ENCODE measurements at places on chromosomes 2 and 18.

DNA sequence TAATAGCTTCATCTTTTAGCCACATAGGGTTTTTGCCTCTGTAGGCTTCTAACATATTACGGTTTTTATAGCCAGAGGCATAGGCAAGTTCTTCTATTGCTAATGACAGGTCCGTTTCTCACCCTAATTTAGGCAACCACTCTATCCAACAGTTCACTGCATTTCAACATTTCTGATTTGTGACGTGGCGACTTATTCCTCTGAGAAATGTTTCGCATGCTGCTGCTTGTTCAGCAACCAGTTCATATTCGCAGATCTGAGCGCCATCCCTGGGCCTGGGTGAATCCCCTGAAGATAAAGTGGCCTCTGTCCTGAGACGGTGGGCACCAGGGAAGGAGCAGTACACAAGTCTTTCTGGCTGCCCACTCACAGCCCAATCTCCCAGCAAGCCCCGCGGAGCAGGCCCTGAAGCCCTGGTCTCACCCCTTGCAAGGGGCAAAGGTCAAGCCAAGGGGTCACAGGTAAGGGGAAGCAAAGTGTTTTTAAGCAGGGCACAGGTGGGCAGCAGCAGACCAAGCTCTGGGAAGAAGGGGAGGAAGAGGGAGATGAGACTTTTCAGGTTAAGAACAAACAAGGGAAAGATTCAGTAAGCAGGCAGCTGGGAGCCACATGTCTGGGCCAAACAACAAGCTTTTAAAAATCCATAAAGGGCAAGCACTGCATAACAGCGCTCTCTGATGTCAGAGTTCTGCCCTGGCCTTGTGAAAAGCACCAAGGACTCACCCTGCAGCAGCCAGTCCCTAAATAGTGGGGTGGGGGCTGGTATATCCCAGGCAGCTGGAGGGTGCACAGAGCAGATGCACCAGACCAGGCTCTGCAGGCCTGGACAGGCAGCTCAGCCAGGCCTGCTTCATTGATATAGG is 10.8 kb upstream of the COX7A2L start:
- no peak for DNase-seq

DNA sequence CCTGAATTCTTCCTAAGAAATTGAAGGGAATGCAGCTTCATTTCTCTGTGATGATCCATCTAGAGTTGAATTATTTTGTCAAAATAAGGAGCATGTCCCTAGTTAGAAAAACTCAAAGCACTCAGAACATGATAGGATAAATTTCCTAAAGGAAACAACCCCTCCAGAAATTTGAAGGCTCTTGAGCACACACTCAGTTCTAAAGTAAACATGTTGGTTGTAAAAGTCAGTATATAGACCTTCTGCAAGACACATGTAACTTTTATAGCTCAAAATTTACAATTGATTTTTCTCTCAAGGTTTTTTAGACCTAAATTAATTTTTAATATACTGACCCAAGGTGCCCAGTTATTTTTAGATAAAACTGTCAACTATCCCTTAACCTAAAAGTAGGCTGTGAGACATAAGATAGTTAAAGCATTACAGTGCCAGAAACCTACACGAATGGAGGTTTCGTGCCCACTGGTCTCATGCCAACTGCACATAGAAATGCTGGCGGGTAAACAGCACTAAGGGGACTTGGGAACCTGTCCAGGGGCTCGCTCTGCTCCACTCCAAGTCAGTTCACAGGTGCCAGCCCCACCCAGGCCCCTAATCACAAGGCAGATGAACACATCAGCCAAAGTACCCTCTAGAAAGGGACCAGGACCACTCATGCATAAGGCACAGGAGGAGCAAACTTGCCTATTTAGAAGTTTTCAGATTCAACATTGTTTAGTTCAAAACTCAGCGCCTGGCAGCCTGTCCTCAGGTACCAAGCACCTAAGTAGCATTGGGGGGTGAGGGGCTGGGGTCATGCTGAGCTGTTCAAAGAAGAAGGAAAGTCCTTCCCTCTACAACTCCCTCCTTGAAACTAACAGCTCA is 106.5 kb downstream of the SMC6 start:
- DNase-seq, result no peak

DNA sequence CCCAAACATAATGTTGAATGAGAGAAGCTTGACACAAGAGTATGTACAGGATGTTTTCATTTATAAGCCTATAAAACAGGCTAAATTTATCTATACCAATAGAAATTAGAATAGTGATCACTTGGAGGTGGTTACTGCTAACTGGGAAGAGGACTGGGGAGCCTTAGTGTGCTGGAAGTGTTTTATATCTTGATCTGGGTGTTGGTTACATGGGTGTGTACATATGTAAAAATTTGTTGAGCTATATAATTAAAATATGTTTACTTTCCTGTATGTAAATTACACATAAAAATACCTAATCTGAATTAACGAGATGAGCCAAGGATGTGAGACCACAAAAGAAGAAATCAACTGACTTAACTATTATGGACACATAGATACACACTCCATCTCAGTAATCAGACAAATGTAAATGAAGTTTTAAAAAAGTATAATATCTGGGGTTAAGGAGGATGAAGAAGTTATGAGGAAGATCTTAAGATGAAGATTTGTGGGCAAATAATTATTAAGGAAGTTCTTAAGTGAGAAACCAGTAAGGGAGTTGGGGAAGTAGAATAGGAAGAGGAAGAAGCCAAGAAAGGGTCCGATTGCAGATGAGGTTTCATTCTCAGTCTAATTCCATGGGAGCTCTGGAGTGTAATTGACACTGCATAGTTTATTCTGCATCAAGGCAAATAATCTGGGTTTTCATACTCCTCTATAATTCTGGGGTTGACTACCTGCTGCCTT is 32.3 kb upstream of the NABP1 start:
- DNase-seq, result no peak

- DNase-seq, result no peak
These were observed 754.2 kb upstream of the ID2 start for GRCh38 chr2:7927691-7928090.

DNA sequence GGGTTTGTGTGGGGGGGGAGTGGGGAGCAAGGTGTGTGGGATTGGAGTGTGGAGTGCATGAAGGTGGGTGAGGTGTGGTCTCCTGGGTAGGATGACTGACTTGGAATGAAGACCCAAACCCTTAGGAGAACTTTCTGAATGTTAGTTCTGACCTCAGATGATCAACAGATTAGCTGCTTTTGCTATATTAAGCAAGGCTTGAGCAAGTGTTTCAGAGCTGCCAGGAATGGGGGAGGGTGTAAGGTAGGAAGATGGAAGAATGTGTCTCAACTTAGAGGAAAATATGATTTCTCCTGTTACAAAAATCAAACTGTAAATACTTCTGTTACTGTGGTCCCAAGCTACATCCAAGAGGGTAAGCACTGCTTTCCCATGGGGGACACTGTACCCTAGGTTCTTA is 273.6 kb downstream of the TGIF1 start:
- no peak for DNase-seq

DNA sequence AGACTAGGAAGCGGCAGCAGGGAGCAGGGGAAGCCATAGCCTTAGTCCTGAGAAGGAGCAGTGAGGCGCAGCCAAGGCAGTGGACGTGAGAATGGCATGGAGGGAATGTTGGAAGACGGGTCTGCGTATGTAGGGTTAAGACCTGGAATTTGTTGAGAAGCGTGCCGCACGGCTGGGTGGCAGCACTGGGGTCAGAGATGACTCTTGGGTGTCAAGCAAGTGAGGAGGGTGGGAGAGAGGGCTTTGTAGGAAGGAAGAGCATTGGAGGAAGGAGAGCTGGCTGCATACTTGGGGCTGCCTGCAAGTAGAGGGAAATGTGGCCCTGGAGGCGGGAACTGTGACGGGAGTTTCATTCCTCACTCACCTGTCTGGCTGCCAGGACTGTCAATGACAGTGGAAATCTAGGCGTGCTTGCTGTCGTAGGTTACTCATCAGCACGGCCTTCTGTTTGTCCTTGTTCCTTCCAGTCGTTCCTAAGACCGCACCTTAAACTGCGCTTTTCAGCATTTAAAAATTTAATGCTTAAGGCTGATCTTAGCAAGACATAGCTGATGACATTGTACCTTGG is 108.0 kb downstream of the ITGB1BP1 start:
- no peak for DNase-seq

- DNase-seq, result no peak
These were observed 27.7 kb downstream of the LOXHD1 start for GRCh38 chr18:46629361-46629760.

DNA sequence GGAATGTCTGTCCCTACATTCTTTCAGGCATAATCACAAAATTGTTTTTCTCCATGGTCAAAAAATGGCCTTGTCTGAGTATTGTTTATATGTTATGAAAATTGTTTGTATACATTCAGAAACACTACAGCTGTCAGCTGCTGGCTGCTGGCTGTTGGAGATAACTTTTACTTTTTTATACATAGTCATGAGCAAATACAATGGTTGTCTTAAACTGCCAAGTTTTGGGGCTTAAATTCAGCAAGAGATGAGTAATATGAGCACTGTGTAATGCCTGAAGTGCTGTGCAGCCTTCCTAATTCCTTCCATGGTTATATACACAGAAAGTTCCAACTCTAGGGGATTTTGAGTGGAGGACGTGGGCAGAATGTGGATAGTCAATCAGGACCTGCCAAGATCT is 168.9 kb upstream of the RMP24 start:
- no peak for DNase-seq

Data from NCI-H226 (cell line).